Common myeloid progenitor, CD34-positive (primary cell): ENCODE measurements at places on chromosomes 5 and 9.
A peak's percentile ranks its signal among the peaks of the same experiment; 100 is the strongest.

- DNase-seq = no peak
Observed at GRCh38 chr9:107423540-107423939, 66.0 kb downstream of the KLF4 start.

DNA sequence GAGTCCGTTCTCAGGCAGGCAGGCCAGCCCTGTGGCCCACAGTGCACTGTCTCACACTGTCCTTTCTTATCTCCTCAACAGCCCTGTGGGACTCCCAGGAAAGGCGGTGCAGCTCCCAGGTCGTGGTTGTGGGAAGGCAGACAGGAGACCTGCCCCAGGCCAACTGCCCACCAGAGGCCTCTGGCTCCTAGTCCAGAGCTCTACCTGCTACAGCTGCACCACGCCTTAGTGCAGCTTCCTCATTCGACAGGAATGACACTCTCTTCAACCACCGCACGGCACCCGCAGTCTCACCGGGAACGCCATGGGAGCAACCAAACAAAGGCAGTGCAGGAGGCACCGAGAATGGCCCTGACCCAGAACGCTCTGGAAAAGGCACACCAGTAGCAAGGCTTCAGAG is 25.3 kb downstream of the CAMSAP1 start:
- DNase-seq = no peak

DNA sequence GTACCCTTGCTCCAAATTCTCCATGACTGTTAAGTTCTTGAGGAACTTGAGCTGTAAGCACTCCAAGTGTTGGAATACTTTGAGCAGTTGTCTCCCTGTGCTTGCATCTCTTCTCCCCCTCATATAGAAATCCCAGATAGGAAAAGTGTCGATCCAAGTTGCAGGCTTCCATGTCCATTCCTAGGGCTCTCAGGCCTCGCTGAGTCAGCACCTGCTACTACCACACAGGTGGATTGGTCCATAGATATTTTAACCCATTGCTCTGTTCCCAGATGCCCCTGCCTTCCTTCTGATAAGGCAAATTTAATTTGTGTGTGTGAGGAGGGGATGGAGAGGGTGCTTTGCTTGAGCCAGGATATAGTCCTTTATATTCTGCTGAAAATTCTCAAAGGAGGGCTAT is 95.8 kb downstream of the PIP5K1B start:
- DNase-seq = no peak

- no peak for DNase-seq
Observed at GRCh38 chr5:95177456-95177855, 107.4 kb downstream of the MCTP1 start.

- no peak for DNase-seq
Observed at GRCh38 chr5:30405821-30406220, 787.7 kb upstream of the CDH6 start.

GRCh38 chr5:100694100-100694499 is 158.9 kb downstream of the FAM174A start:
- DNase-seq = no peak

GRCh38 chr9:120928015-120928482 is 1.5 kb upstream of the TRAF1 start:
- DNase-seq = peak; percentile 42

DNA sequence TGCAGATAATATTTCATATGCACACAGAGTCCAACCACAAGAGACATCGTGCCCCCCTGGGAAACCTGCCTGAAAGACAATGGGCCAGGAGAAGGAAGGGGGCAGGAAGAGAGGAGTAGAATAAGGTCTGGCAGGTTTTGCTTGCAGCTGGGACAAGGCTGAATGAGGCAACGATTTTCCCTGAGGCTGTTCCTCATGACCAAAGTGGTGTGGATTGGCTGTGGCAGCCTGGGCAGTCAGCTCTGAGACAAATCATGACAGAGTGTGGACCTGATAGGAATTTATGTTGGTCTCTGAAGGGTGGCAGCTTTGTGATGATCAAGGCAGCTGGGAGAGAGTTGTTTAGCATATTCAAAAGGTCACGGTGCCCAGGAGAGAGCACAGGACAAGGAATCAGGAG is 119.3 kb downstream of the NMUR2 start:
- DNase-seq = no peak

- DNase-seq = no peak
Observed at GRCh38 chr9:134056483-134057306, 11.1 kb downstream of the BRD3 start.

GRCh38 chr5:4189317-4189716 is 593.7 kb downstream of the IRX1 start:
- peak; percentile 10 for DNase-seq
